ENCODE measurements at places on chromosomes 4 and X.
A peak's percentile ranks its signal among the peaks of the same experiment; 100 is the strongest.

DNA sequence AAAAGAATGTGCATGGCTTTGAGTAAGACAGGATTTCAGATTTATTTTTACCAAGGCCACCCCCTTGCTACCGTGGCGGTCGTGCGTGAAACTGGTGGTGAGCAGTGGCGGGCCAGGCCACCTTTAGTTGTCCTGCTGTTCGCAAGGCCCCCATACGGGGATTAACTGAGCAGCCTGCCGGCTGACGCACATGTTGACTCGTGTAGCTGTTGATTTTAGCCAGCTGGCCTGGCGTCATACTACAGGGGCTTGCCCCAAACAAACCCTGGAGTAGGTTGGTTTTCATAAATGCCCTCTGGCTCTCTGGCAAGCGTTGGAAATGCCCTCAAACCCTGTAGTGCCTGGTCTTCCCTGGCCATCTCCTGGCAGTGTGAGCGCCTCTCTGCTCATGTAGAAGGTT is 28.4 kb downstream of the WFS1 start:
- no peaks in the 10 kb centered on the region for H3K4me1 ChIP-seq
- DNase-seq: no peak
- no peak overlapping the region for H3K27ac ChIP-seq
- no peaks in the 10 kb centered on the region for H3K27me3 ChIP-seq
- H3K4me3 ChIP-seq: no peak overlapping the region

- no peak overlapping the region for H3K4me3 ChIP-seq
- DNase-seq: no peak
- H3K27me3 ChIP-seq: no peaks in the 10 kb centered on the region
- H3K27ac ChIP-seq: no peak overlapping the region
- no peaks in the 10 kb centered on the region for H3K4me1 ChIP-seq
- H3K36me3 ChIP-seq: no peaks in the 10 kb centered on the region
Observed at GRCh38 chr4:19694812-19695211, 556.9 kb upstream of the SLIT2 start.

GRCh38 chr4:182711211-182711610 is 206.0 kb downstream of the DCTD start:
- no peaks in the 10 kb centered on the region for H3K36me3 ChIP-seq
- H3K27ac ChIP-seq: no peak overlapping the region

DNA sequence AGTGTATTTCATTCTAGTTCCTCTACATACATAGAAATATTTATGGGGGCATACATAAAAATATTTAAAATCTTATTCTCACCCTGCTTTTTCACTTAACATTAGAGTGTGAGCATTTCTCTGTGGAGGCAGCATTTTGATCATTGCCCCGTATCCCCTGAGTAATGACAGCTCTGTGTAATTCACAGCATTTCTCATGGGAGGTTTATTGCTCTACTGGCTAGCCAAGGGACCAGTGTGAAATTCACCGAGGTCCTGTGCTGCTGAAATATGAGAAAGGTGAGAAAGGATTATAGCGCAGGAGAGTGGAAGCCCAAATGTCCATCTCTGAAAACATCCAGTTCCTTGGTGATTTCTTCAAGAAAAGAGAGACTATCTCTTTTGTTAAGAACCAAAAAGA is 22.9 kb downstream of the PDGFC start:
- H3K4me3 ChIP-seq: no peak overlapping the region
- no peak for DNase-seq
- H3K36me3 ChIP-seq: no peaks in the 10 kb centered on the region
- H3K4me1 ChIP-seq: no peaks in the 10 kb centered on the region

DNA sequence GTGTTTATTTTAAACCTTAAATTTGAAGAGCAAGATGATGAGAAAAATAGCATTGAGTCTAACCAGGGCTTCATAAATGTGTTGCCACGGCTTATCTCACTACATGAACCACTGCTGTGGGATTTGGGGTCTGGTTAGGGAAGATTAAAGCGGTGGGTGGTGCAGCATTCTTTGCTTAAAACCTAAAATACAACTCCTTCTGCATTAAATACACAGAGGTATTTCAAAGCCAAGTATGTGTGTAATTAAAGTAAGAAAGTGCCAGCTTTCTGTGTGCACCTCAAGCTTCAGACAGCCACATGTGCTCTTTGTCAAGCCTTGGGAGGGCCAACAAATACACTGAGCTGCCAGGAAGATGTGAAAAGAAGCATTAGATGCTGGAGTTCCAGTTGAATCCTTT is 128.0 kb downstream of the CPE start:
- H3K27me3 ChIP-seq: no peaks in the 10 kb centered on the region
- H3K4me3 ChIP-seq: no peak overlapping the region
- no peaks in the 10 kb centered on the region for H3K36me3 ChIP-seq

- H3K27me3 ChIP-seq: no peaks in the 10 kb centered on the region
- no peaks in the 10 kb centered on the region for H3K4me1 ChIP-seq
- no peaks in the 10 kb centered on the region for H3K36me3 ChIP-seq
- peak; percentile 88 for DNase-seq
- no peak overlapping the region for H3K4me3 ChIP-seq
- no peak overlapping the region for H3K27ac ChIP-seq
Observed at GRCh38 chrX:110402091-110402849, 43.6 kb downstream of the RTL9 start.

GRCh38 chr4:158538911-158539310 is 17.2 kb downstream of the RXFP1 start:
- no peak overlapping the region for H3K27ac ChIP-seq
- H3K27me3 ChIP-seq: no peaks in the 10 kb centered on the region
- H3K36me3 ChIP-seq: no peaks in the 10 kb centered on the region
- DNase-seq: no peak
- H3K4me1 ChIP-seq: no peaks in the 10 kb centered on the region

GRCh38 chrX:46737462-46737861 is 21.5 kb downstream of the SLC9A7 start:
- H3K36me3 ChIP-seq: no peaks in the 10 kb centered on the region
- H3K4me3 ChIP-seq: no peak overlapping the region
- no peaks in the 10 kb centered on the region for H3K27me3 ChIP-seq
- no peak for DNase-seq
- H3K4me1 ChIP-seq: no peaks in the 10 kb centered on the region

DNA sequence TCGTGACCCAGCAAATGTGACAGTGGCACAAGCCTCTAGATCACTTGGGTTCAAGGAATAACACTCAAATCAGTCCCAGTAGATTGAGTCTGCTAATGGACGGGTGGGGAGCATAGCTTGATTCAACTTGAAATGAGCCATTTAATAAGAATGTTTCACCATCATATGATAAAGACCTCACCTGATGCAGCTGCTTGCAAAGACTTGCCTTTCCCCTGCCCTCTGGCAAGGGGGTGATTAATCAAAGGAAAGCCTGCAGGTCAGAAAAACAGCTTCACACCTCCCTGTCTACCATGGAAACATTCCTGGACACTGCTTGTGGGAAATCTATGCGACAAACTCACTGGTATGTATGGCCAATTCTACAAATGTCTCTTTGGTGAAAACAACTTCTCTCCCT is 54.5 kb downstream of the CD99L2 start:
- peak; percentile 3 for DNase-seq
- H3K4me3 ChIP-seq: no peak overlapping the region
- H3K4me1 ChIP-seq: no peaks in the 10 kb centered on the region
- no peaks in the 10 kb centered on the region for H3K36me3 ChIP-seq
- H3K27ac ChIP-seq: no peak overlapping the region

GRCh38 chr4:48944756-48945241 is 38.2 kb upstream of the OCIAD2 start:
- H3K4me3 ChIP-seq: no peak overlapping the region
- H3K36me3 ChIP-seq: no peaks in the 10 kb centered on the region
- no peak overlapping the region for H3K27ac ChIP-seq
- no peaks in the 10 kb centered on the region for H3K27me3 ChIP-seq
- no peaks in the 10 kb centered on the region for H3K4me1 ChIP-seq
- peak; percentile 61 for DNase-seq

GRCh38 chrX:153639177-153640044 is 7.6 kb upstream of the DUSP9 start:
- no peaks in the 10 kb centered on the region for H3K36me3 ChIP-seq
- H3K4me1 ChIP-seq: no peaks in the 10 kb centered on the region
- DNase-seq: no peak
- H3K27me3 ChIP-seq: peaks cover 11% of the 10 kb centered on the region
- no peak overlapping the region for H3K4me3 ChIP-seq

- no peak overlapping the region for H3K27ac ChIP-seq
- no peaks in the 10 kb centered on the region for H3K4me1 ChIP-seq
- no peak overlapping the region for H3K4me3 ChIP-seq
- no peaks in the 10 kb centered on the region for H3K36me3 ChIP-seq
- H3K27me3 ChIP-seq: no peaks in the 10 kb centered on the region
- DNase-seq: no peak
Observed at GRCh38 chrX:116282751-116283150, 112.2 kb downstream of the AGTR2 start.

DNA sequence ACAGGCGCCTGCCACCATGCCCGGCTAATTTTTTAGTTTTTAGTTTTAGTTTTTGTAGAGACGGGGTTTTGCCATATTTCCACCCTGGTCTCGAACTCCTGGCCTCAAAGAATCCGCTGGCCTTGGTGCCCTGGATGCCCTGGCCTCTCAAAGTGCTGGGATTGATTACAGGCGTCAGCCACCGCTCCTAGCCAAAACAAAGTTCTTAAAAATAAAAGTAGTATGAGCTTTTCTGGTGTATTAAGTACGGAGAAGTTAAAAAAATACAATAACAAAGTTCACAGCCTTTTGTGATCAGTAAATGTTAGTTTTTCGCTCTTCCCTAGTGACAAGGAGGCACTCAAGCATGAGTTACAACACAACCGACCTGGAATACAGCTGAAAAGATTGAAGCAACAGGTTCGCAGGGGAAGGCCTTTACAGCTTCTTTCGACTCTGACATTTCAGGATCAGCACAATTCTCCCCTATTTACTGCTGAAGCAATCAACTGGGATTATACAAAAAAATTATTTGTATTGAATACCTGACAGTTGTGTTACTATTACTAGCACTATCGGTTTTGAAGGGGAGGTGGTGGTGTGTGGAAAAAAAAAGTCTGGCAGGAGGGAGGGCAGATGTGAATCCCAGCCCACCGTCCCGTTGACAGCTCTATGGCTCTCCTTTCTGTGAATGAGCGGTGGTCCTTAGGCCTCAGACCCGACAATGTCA is 893 bp upstream of the METAP1 start:
- no peak overlapping the region for H3K4me3 ChIP-seq
- peak overlapping the region; percentile 48 for H3K27ac ChIP-seq
- no peaks in the 10 kb centered on the region for H3K27me3 ChIP-seq

- H3K27ac ChIP-seq: no peak overlapping the region
- H3K4me3 ChIP-seq: no peak overlapping the region
- H3K4me1 ChIP-seq: no peaks in the 10 kb centered on the region
Observed at GRCh38 chr4:60945641-60946040, 254.5 kb upstream of the ADGRL3 start.
